ENCODE measurements at places on chromosomes 1 and 21. TPM values are rescaled to one million over a fixed set of nuclear protein-coding genes. Genes with fewer than 3 reads are reported as not detected.

DNA sequence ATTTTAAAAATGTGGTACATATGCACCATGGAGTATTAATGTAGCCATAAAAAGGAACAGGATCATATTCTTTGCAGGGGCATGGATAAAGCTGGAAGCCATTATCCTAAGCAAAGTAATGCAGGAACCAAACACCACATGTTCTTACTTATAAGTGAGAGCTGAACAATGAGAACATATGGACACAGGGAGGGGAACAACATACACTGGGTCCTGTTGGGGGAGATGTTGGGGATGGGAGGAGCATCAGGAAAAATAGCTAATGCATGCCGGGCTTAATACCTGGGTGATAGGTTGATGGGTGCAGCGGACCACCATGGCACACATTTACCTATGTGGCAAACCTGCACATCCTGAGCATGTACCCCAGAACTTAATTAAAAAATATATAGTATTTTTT is 352.5 kb upstream of the KAZN start:
- no peak overlapping the region for H3K27ac ChIP-seq
- no peak for DNase-seq
- no peaks in the 10 kb centered on the region for H3K4me1 ChIP-seq
- H3K27me3 ChIP-seq = no peaks in the 10 kb centered on the region
- no peaks in the 10 kb centered on the region for H3K36me3 ChIP-seq
- no peak overlapping the region for H3K4me3 ChIP-seq

- no peaks in the 10 kb centered on the region for H3K27me3 ChIP-seq
- no peak for DNase-seq
- H3K4me3 ChIP-seq = no peak overlapping the region
- H3K4me1 ChIP-seq = no peaks in the 10 kb centered on the region
- H3K36me3 ChIP-seq = no peaks in the 10 kb centered on the region
- H3K27ac ChIP-seq = no peak overlapping the region
These were observed 131.5 kb upstream of the LMO4 start for GRCh38 chr1:87197156-87197555.

DNA sequence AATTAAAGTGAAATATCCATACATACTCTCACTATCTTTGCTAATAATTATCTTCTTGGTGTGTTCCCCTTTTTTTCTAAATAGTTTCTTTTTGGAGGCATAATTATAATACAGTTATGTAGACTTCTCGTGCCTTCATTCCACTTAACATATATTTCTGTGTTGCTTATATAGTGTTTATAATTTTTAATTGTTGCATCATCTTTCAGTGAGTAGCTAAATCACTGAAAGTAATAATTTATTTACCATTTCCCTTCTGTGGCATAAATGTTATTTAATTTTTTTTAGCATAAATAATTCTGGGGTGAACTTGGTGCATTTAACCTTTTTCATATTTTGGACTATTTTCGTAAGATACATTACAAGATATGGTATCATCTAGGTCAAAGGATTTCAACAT is 38.3 kb downstream of the SMAP2 start:
- peaks cover 40% of the 10 kb centered on the region for H3K36me3 ChIP-seq
- H3K4me1 ChIP-seq = no peaks in the 10 kb centered on the region
- no peak overlapping the region for H3K4me3 ChIP-seq

- H3K27me3 ChIP-seq = no peaks in the 10 kb centered on the region
- peak overlapping the region; percentile 99 for H3K27ac ChIP-seq
- H3K36me3 ChIP-seq = no peaks in the 10 kb centered on the region
- peaks cover 40% of the 10 kb centered on the region for H3K4me1 ChIP-seq
- H3K4me3 ChIP-seq = peak overlapping the region; percentile 94
These were observed 2.7 kb downstream of the ZBTB7B start for GRCh38 chr1:155005076-155006011.

- H3K36me3 ChIP-seq = no peaks in the 10 kb centered on the region
- DNase-seq = no peak
- H3K4me1 ChIP-seq = peaks cover 4% of the 10 kb centered on the region
These were observed 10.3 kb upstream of the LUZP1 start for GRCh38 chr1:23178950-23179349.

The PTPN7 gene
- 0.19 TPM for total RNA-seq

The PCP4L1 gene
- not detected for total RNA-seq

The ASPM gene
- total RNA-seq = 0.52 TPM

The GPR3 gene
- total RNA-seq = 0.23 TPM

Data from gastrocnemius medialis (tissue), 4 donors.